Caudate nucleus (tissue), 63 donors: ENCODE measurements at places on chromosomes 3 and 15.

GRCh38 chr3:63343674-63344073, 65.6 kb downstream of the SYNPR start:
- DNase-seq: peak; percentile 31

- DNase-seq: peak; percentile 47
Measured at GRCh38 chr3:115071601-115072000, 75.5 kb downstream of the ZBTB20 start.

DNA sequence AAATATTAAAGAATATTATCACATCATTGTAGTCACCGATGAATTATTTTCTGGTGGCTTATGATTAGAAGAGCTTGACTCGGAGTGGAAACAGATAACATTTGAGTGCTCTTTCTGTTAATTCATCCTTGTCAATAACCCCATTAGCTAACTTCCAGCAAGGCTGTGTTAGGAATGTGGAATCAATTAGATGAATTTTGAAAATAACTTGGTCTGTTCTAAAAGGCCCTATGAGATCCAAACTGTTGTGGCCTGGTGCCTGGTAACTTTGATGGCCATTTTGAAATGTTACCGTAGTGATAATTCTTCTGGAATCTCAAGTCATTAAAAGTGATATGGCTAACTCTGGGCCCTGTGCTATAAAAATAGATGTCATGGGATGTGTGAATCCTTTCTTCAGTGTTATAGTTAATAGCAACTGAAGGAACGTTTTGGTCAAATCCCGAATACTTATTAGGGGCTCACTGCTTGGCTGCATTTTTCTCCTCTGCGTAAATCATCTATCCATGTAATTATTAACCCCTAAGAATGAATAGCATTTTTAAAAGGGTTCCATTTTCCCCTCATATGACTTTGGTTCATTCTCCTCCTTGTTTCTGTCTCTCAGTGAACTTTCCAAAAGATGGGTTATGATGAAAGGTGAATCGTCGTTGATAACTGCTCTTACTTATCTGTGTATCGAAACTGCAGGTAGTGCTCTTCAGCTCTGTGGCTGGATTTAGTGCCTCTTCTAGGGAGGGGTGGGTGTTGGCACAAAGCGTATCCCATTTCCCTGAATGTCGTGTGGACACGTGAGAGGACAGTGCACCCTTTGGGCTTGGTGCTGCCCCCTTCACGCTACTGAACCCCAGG, 82.7 kb downstream of the IGF1R start:
- no peak for DNase-seq

GRCh38 chr3:15889936-15890335, 92.2 kb upstream of the ANKRD28 start:
- no peak for DNase-seq

DNA sequence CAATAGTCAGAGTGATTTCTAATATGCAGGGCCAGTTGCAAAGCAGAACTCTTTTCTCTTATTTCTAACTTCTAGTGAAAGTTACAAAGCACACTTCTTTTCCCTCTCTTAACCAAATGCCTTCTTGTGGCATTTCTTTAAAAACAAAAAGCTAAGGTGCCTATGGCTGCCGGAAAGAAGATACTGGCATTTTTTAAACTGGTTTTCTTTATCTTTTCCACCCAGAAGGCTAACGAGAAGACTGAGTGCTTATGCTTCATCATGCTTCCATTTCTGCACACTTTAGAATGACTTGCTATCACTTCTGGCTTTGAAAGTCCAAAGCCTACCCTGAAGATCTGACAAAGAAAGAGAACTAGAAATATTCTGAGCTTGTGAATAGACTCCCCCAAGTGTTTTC, 141.3 kb downstream of the P2RY1 start:
- no peak for DNase-seq

DNA sequence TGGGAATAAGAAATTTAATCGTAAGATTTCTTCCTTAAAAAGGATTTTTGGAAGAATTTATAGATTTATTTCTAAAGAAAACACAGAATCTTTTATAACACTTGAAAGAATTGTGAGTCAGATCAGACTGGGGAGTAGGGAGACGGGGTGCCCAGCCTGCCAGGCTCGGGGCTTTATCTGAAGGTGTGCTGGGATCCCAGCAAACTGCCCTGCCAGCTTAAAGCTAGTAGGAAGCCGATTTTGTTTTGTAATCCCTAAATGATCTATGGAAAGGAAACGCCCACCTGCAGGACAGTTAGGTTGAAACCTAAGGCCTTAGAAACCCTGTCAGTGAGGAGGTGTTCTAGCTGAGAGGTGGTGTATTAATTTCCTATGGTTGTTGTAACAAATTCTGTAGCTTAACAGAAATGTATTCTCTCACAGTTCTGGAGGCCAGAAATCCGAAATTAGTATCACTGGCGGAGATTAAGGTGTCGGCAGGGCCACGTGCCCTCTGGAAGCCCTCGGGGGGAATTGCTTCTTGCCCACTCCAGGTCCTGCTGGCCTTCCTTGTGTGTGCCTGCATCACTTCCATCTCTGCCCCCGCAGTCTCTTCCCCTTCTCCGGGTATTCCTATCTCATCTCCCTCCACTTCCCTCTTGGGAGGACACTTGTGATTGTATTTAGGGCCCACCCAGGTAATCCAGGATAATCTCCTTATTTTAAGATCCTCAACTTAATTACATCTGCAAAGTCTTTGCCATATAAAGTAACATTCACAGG, 19.3 kb upstream of the RAB6B start:
- no peak for DNase-seq
